Mesenteric fat pad (tissue), 1 donor: ENCODE measurements at places on chromosomes 1 and 21. TPM values are rescaled to one million over a fixed set of nuclear protein-coding genes. Genes with fewer than 3 reads are reported as not detected.

Gene CADM3
- 6.5 TPM for total RNA-seq

Gene NR1I3
- not detected for total RNA-seq

Gene KRTCAP2
- 155 TPM for total RNA-seq

Gene CACNA1S
- not detected for total RNA-seq

Gene PGLYRP3
- not detected for total RNA-seq

Gene PRELP
- total RNA-seq = 80.0 TPM

DNA sequence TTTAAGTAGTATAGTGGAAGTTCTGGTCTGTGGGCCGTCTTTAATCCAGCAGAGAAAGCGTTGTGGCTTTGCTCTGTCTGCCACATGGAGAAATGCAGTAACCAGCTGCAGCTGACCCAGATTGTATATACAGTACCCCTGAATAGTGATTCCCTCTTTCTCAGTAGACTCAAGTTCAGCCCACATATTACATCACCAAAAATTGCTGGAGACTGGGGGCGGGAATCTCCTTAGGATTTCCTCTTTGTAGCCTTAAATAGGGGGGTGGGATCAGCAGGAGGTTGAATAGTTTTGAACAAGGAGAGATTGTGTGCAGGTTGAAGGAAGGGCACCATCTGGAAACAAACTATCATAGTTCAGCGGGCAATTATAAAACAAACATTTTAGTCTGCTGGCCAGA lies at the start of gene ANGPTL1:
TSS of gene ANGPTL1 (minus strand) at position 134 of the 400 bp plus-strand sequence. CDS start 5,301 bp downstream, outside the sequence.
- no peak for DNase-seq

DNA sequence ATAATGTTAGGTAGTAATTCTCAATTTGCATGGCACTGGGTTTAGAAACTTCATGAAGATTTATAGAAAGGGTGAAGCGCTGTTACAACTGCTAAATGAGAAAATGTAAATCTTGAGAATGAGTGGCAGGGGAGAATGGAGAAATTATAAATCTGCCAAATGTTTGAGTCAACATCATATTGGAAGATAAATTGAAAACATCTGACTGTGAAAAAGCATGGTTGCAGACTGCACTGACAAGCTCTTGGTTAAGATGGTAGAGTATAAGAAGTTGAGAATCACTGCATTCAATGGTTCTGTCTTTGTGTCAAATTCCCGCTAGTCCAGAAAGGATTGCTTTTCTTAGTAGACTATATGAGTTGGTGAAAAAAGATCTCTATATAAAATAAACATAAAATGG lies 113.3 kb upstream of the DUSP10 start:
- no peak for DNase-seq

- DNase-seq = no peak
Observed at GRCh38 chr1:97593192-97593591, 327.6 kb downstream of the DPYD start.

DNA sequence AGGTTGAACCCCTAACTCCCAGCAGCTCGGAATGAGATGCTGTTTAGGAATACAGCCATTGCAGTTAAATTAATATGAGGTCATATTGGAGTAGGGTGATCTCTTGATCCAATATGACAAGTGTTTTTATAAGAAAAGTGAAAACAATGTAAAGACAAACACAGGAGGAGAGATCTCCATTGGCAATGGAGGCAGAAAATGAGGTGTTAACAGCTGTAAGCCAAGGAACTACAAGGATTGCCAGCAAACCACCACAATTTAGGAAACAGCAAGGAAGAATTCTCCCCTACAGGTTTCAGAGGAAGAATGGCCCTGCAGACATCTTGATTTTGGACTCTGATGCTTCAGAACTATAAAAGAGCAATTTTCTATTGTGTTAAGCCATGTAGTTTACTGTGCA lies 774.3 kb downstream of the MRPL39 start:
- no peak for DNase-seq

DNA sequence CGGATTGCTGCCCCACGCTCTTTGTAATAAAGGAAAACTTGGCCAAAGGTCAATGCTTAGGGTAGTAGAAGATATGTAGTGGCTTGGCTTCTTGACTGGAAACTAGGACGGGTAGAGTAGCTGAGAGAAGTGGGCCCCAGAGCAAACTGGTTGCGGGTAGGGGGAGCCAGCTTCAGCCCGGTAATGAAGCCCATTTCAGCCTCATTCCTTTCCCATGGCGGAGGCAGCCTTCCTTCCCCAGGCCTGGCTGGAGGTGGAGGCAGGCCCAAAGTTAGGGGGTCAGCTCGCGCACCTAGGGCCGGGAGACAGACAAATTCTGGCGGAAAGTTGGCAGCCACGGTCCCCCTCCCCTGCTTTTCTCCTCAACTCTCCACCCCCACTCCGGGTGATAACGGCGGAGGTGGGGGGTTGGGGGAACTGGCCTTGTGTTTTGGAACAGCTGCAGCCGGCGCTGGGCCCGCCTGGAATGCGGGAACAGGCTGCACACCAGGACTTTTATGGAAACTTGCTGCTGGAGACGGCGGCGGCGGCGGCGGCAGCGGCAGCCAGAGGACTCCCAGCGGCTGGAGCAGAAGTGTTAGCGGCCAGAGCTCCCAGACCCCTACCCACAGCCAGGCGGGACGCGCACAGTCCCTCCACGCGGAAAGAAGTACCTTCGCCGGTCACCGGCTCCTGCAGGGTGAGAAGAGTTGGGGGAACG lies at the start of gene NEXN:
TSS of gene NEXN (plus strand) at position 544 of the 700 bp plus-strand sequence. CDS start 27,483 bp downstream, outside the sequence.
- no peak for DNase-seq

DNA sequence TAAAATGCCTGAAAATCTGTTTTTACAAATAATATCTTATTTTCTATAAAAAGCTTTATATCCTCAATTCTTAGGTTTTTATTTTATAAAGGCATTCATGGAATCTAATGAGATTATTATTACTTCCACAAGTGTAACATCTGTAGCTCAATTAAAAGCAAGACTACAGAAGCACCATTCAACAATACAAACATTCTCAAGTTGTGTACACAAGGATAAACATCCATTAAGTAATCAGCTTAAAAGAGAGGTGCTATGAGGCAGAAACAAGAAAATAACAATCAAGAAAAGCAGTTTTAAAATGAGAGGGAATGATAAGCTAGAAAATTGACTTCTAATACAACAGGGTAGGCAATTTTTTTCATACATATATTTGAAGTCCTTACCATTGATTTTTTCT lies 326.1 kb downstream of the MRPL39 start:
- DNase-seq = no peak
